Common myeloid progenitor, CD34-positive (primary cell): ENCODE measurements at places on chromosomes 7 and 10.

DNA sequence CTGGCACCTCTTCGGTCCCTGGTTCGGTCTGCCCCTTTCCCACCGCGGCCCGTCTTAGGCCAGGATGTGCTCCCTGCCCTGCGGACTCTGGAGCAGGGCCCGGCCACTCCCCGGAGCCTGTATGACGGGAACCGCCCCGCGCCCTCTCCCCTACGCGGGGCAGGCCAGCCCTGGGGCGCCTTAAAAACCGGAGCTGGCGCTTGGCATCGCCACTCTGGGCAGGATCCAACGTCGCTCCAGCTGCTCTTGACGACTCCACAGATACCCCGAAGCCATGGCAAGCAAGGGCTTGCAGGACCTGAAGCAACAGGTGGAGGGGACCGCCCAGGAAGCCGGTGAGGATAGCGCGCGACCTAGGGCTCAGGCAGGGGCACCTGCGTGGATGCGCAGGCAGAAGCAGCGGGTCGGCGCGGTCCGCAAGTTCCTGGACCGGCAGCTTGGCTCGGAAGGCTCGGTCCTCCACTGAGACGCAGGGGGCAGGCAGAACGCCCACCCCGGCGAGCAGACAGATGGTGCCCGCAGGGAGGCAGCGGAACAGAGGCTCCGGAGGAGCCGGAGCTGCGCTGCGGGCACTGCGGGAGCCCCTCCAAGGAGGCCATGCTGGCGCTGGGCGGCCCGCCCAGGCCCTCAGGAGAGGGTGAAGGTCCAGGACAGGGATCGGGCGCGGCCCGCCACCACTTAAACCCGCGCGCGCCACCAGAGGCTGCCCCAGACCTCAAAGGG is at the start of gene ADIRF:
TSS of gene ADIRF (plus strand) at position 212 of the 723 bp plus-strand sequence. CDS start at position 275, 63 bp downstream.
- no peaks in the 10 kb centered on the region for H3K36me3 ChIP-seq
- peak; percentile 23 for DNase-seq
- H3K4me1 ChIP-seq: peaks cover 30% of the 10 kb centered on the region
- H3K27ac ChIP-seq: no peak within 1 kb of the TSS
- peak within 1 kb of the TSS; percentile 35 for H3K4me3 ChIP-seq

DNA sequence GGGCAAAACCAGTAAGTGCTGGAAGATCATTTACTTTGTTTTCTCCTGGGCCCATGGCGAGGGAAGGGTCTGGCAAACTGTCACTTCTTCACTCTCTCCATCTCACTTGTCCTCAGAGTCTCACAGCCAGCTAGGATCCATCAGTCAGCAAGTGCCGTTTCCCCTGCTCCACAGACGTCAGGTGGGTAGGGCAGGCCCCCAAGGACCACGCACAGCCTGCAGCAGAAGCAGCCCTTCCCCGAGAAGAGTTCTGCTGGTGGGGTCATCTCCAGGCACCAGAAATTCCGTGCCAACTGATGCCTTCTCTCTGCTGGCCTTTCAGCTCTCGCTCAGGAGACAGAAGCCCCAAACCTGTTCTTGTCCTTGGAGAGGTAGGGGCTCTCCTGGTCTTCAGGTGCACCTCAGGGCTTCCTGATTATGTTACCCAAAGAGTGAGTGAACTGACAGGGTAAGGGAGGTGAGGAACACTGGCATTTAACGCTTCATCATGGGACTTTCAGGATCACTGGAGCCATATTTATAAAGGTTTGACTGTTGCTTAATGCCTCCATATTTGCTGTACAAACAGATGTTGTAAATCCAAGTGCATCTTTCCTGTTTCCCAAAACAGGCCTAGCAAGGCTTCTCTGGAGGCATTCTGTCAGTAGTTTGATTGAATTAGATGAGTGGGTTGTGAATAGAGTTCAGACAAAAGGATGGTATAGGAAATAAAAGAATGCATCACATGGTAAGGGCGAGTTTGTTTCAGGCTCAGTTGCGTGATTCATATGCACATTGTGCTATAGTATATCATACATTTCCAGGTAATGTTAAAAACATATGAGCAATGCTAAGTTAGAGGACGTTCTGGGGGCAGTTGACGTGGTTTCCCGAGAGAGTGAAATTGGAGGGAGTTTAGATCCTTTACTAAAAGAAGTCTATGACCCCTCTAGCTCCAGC is 13.7 kb upstream of the TSPAN15 start:
- no peaks in the 10 kb centered on the region for H3K36me3 ChIP-seq
- H3K4me3 ChIP-seq: no peak overlapping the region
- DNase-seq: no peak
- H3K4me1 ChIP-seq: no peaks in the 10 kb centered on the region
- no peak overlapping the region for H3K27ac ChIP-seq

DNA sequence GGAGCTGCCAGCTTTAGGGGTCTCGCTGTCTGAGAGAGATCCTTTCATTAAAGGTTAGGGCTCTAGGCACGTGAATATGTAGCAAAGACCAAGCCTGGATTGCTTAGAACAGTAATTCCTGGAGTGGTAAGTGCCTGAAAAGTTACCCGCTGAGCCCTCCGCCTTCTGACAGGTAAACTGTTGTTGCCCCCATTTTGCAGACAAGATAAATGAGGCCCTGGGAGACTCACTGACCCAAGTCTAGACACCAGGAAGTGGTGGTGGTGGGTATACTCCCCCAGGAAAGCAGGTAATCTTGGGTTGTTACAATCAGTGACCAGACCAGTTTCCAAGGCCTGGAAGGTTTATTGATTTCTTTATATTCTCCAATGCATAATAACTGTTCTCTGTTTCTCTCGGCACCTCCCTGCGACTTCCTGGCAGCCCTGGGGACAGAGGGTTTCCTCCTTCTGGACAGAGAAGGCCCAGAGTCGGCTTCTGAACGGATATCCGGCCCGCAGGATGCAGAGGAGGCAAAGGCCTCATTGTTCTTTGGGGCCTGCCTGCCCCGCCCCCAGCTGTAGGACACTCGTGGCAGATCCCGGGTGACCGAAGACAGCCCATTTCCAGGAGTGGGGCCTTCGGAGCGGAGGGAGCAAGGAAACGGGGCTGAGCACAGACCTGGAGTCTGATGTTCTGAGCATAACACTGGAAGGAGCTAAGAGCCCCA is 1.3 kb upstream of the GRK5 start:
- peak overlapping the region; percentile 53 for H3K4me3 ChIP-seq
- H3K36me3 ChIP-seq: no peaks in the 10 kb centered on the region
- no peak for DNase-seq
- peaks cover 13% of the 10 kb centered on the region for H3K27me3 ChIP-seq
- H3K4me1 ChIP-seq: peaks cover 10% of the 10 kb centered on the region

DNA sequence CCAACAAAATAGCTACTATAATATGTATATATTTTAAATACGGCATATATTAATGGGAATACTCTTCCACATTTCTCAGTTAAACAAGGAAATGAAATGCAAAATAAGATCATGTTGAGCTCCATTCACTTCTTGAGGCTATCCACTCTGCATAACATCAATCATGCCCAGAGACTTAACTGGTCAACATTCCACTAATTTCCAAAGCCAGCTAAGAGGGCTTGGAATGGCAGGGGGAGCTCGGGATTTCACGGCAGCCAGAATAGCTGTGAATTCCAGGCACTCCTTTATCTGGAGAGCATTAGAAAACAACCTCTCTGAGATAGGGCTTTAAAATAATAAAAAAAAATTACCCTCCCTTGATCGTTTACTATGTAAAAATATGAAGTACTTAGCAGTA is 194.9 kb upstream of the CDCA7L start:
- H3K36me3 ChIP-seq: no peaks in the 10 kb centered on the region
- H3K4me3 ChIP-seq: no peak overlapping the region
- no peak for DNase-seq
- no peaks in the 10 kb centered on the region for H3K27me3 ChIP-seq
- H3K4me1 ChIP-seq: no peaks in the 10 kb centered on the region

DNA sequence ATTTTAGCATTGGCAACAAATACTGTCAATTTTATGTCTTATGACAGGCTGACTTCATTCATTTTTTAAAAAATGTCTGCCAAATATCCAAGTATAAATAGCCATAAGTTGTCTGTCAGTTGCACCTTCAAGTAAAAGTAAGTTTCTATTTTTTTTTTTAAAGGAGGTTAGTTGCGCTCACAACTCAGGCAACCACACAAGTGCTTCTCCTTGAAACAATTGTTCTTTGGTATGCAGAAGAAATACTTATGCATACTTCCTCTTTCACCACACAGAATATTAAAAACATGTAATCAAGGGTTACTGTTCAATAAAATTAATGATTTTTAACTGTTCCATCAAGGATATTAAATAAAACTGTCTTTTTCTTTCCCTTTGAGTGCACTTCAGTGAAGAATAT is 97.9 kb downstream of the RTKN2 start:
- DNase-seq: peak; percentile 58
- no peaks in the 10 kb centered on the region for H3K36me3 ChIP-seq
- H3K27me3 ChIP-seq: no peaks in the 10 kb centered on the region

GRCh38 chr10:129908406-129908805 is 55.7 kb downstream of the EBF3 start:
- no peaks in the 10 kb centered on the region for H3K4me1 ChIP-seq
- no peak overlapping the region for H3K4me3 ChIP-seq
- H3K36me3 ChIP-seq: no peaks in the 10 kb centered on the region
- DNase-seq: no peak
- H3K27me3 ChIP-seq: peaks cover 3% of the 10 kb centered on the region
- no peak overlapping the region for H3K27ac ChIP-seq

GRCh38 chr7:155969192-155969929 is 157.1 kb upstream of the SHH start:
- no peak for DNase-seq
- H3K27ac ChIP-seq: no peak overlapping the region
- H3K36me3 ChIP-seq: no peaks in the 10 kb centered on the region
- no peak overlapping the region for H3K4me3 ChIP-seq

DNA sequence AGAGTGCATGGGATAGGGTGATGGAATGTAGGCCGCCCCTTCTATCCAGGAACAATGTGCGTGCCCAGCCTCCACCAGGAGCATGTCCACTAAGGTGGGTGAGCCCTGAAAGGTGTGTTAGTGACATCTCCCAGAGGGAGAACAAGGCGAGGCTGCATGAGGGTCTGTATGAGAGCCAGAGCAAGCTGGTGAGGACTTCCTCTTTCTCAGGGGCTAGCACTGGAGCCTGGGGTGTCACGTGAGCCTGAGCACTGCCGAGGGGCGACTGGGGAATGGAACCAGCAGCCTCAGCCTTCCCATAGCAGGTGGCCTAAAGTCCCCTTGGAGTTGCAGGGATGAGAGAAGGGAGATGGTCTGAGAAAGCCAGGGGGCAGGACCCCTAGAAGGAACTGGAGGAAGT is 156.3 kb upstream of the COBL start:
- peaks cover 18% of the 10 kb centered on the region for H3K27me3 ChIP-seq
- no peaks in the 10 kb centered on the region for H3K36me3 ChIP-seq
- H3K27ac ChIP-seq: no peak overlapping the region

- no peaks in the 10 kb centered on the region for H3K27me3 ChIP-seq
- H3K4me1 ChIP-seq: no peaks in the 10 kb centered on the region
- H3K27ac ChIP-seq: no peak overlapping the region
- DNase-seq: no peak
- H3K4me3 ChIP-seq: no peak overlapping the region
- no peaks in the 10 kb centered on the region for H3K36me3 ChIP-seq
These were observed 163.3 kb upstream of the AKR1E2 start for GRCh38 chr10:4662576-4663161.

DNA sequence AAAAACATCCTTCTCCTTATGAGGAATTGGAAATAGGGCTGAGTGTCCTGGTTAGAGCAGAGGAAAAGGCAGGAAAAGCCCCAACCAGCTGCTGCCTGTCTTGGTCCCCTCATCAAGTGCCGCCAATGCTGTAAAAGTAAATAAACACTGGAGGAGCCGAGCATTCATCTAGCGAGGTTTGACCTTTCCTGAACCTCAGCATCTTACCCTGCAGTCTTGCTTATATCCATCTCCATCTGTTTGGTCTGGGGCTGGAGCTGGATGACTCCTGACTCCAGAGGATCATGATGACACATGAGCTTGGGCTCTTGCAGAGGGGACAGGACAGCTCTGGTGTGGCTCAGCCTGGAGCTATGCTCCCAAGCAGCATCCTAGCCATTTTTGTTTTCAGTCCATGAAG is 501.1 kb downstream of the TNS3 start:
- no peaks in the 10 kb centered on the region for H3K27me3 ChIP-seq
- no peaks in the 10 kb centered on the region for H3K4me1 ChIP-seq
- no peak for DNase-seq
- no peak overlapping the region for H3K4me3 ChIP-seq

DNA sequence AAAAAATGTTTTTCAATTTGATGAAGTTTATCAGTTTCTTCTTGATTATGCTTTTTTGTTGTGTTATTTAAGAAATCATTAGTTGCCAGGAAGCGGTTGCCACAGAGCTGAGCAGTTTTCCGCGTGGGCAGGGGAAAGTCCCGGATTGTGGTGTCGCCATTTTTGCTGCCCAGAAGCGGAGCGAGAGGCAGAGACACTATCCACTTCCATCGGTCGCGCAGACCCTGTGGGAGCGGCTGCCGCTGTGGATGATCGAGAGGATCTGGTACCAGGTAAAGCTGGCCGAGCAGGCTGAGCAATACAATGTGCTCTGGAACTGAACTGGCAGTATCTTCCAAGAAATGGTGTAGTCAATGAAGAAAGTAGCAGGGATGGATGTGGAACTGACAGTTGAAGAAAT is 119.8 kb downstream of the ZNF736 start:
- no peaks in the 10 kb centered on the region for H3K4me1 ChIP-seq

DNA sequence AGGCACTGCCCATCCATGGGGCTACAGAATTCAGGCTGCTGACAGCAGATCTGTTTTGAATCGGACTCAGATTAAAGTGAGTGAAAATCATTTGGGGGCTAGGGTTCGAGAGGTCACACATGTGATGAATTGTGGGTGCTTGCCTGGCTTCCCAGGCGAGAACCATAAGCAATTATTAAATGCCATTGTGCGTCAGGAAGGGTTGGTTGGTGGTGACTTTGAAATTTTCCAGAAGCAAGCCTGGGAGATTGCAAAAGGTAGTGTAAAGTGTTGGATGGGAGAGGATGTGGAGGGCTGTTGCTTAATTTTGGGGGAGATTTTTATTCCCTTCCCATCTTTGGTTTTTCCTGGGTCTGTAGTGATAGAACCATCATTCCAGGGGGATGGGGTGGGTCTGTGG is 34.6 kb downstream of the LRMDA start:
- peaks cover 24% of the 10 kb centered on the region for H3K4me1 ChIP-seq
- no peak for DNase-seq
- H3K36me3 ChIP-seq: peaks cover 8% of the 10 kb centered on the region
- no peaks in the 10 kb centered on the region for H3K27me3 ChIP-seq
- no peak overlapping the region for H3K27ac ChIP-seq
- no peak overlapping the region for H3K4me3 ChIP-seq

- H3K27ac ChIP-seq: no peak overlapping the region
- no peak overlapping the region for H3K4me3 ChIP-seq
- no peaks in the 10 kb centered on the region for H3K27me3 ChIP-seq
These were observed 67.8 kb downstream of the ABCC2 start for GRCh38 chr10:99850021-99850766.

- H3K27ac ChIP-seq: no peak overlapping the region
- no peak overlapping the region for H3K4me3 ChIP-seq
- H3K4me1 ChIP-seq: no peaks in the 10 kb centered on the region
- H3K36me3 ChIP-seq: peaks cover 6% of the 10 kb centered on the region
- no peaks in the 10 kb centered on the region for H3K27me3 ChIP-seq
These were observed 55.5 kb upstream of the LRGUK start for GRCh38 chr7:134071355-134072331.

- H3K36me3 ChIP-seq: no peaks in the 10 kb centered on the region
- H3K4me1 ChIP-seq: no peaks in the 10 kb centered on the region
- DNase-seq: no peak
- no peaks in the 10 kb centered on the region for H3K27me3 ChIP-seq
- no peak overlapping the region for H3K27ac ChIP-seq
- H3K4me3 ChIP-seq: no peak overlapping the region
These were observed 19.3 kb upstream of the ING3 start for GRCh38 chr7:120931243-120931642.
